Activated CD4-positive, alpha-beta T cell treated with anti-CD3 and anti-CD28 coated beads for 24 hours (primary cell): ENCODE measurements at places on chromosomes 3 and 15.

DNA sequence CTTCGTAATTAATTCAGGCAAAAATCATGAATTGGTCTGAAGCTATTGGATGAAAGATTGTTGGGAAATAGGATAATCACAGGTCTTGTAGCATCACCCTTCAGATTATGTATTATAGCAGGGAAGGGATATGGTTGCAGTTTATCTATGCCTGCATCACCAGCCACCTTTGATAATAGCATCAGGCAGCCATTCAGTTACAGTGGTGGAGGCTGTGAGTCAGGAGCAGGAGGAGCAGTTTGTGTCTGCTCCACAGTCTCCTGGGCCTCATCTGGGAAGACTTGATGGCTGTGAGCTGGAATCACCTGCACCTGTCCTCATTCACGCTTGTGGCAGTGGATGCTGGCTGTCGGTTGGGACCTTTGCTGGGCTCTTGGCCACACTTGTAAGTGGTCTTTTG is 104.3 kb upstream of the PLXNA1 start:
- DNase-seq: no peak

DNA sequence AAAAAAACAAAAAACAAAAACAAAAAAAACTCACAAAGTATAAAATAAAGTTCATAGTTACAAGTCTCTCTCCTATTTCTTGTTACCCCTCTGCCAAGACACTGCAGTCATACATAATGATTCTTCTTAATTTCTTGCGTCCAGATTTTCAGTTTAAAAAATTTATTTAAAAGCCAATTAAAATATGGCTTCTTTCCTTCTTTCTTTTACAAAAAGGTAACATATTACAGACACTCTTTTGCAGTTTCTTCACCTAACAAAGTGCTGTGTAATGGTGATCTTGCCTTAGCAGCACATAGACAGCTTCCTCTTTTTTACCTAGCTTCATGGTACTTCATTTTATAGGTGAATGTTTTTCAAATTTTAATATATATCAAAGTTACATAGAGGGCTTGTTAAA is 136.1 kb upstream of the SGO1 start:
- DNase-seq: no peak

DNA sequence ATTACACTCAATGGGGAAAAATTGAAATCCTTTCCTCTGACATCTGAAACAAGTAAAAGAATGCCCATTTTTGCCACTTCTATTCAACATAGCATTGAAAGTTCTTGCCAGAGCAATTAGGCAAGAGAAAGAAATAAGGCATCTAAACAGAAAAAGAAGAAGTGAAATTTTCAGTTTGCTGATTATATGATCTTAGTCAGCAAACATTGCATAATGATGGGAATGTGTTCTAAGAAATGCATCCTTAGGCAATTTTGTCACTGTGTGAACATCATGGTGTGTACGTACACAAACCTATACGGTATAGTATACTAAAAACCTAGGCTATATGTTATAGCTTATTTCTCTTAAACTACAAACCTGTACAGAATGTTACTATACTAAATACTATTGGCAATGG is 278.0 kb downstream of the CGGBP1 start:
- no peak for DNase-seq

- DNase-seq: no peak
Measured at GRCh38 chr3:189344996-189345395, 173.2 kb downstream of the TPRG1 start.

DNA sequence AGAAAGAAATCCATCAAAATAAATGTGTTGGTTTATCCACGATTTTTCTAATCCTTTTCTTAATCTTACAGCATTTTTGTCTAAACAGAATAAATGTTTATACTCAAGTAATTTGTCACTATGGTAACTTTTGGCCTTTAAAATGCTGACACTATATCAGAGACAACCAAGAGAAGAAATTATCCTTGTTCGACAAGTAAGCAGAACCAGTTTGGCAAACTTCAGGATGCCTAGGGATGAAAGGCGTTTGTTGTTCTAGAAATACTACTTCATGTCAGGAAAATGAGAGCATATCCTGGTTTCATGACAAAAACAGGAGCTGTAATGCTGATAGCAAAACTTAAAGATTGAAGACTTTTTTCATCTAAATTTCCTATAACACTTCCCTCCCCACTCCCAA is 308.0 kb upstream of the ATP11B start:
- no peak for DNase-seq

- DNase-seq: no peak
Measured at GRCh38 chr3:43794776-43795175, 104.0 kb downstream of the ABHD5 start.

GRCh38 chr3:138846262-138846791 is 11.6 kb upstream of the PIK3CB start:
- no peak for DNase-seq

DNA sequence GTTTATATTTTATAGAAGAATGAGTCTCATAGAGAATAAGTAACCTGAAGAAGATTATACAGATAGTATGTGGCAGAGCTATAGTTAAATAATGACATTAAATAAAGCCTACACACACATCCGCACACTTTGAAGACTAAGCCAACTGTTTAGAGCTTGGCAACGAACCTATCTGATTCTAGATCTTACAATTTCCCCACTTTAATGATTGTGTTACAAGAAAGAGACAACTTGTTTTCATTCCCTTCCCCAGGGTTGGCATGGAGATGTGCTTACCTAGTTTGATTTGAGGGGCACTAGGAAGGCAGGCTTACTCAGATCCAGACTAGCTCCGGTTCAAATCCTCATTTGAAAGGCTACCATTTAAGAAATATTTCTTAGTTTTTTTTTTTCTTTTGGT is 61.9 kb upstream of the CBLB start:
- no peak for DNase-seq

DNA sequence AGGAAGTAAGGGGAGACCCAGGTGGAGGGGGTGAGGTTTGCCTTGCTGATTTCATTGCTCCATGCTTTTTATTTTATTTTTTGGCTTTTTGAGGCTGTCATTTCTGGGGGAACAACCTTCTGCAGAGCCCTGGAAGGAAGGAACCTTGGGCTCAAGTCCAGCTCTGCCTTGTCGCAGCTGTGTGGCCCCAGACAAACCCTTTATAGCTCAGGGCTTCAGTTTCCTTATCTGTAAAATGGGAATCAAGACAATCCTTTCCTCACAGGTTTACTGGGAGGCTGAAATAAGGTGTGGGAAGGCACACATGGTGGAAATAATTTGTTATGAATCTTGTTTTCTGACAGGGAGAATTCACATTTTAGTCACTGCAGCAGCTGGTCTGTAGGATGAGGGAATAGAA is 45.4 kb upstream of the CTSH start:
- DNase-seq: no peak

DNA sequence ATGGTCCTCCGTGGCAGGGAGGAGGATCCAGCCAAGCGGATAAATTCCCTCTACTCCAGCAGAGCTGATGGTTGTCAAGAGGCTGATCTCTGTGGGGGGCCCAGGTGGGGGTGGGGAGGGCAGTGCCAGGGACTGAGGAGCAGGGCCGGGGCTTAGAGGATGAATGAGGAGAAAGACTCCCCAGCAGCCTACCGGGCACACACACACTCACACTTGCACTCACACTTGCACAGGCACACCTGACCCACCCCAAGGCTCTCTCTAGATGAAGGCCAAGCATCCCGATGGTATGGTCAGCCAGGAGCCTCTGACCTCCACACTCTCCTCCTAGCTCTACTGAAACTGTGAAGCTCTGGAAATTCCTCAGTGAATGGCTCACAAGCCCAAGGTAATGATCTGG is 131.3 kb upstream of the PRR20G start:
- no peak for DNase-seq

DNA sequence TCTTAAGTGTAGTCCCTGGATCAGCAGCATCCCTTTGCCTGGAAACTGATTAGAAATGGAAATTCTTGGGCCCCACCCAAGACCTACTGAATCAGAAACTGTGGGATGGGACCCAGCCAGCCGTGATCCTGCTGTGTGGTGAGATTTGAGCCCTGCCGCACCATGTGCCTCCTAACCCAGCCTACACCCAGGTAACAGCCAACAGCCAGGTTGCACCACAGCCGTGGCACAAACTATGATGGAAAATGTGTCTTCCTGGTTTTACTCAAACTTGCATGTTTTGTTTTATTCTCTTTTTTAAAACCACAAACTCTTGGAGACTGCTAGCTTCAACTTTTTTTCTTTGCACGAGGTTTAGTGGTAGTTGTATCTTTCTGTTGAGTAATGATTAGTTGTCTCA is 2.6 kb downstream of the LIMD1 start:
- DNase-seq: no peak

DNA sequence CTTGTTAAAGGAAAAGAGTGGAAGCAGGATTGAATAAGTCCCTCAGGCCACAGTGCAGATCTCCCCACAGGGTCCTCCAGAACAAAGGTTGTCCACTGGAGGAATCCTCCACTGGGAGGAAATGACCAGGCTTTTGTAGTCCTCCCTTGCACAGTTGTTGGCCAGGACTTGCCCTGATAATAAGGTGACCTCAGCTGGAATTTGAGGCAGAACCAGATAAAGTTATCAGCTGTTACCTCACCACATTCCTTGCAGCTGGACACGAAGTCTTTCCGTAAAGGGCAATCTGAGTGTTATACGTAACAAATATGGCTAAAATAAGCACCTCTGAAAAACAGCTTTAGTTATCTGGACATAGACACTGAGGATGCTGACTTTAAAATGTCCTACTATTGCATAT is 83.5 kb upstream of the NAALADL2 start:
- no peak for DNase-seq

GRCh38 chr3:24067483-24067882 is 122.4 kb downstream of the NR1D2 start:
- no peak for DNase-seq

DNA sequence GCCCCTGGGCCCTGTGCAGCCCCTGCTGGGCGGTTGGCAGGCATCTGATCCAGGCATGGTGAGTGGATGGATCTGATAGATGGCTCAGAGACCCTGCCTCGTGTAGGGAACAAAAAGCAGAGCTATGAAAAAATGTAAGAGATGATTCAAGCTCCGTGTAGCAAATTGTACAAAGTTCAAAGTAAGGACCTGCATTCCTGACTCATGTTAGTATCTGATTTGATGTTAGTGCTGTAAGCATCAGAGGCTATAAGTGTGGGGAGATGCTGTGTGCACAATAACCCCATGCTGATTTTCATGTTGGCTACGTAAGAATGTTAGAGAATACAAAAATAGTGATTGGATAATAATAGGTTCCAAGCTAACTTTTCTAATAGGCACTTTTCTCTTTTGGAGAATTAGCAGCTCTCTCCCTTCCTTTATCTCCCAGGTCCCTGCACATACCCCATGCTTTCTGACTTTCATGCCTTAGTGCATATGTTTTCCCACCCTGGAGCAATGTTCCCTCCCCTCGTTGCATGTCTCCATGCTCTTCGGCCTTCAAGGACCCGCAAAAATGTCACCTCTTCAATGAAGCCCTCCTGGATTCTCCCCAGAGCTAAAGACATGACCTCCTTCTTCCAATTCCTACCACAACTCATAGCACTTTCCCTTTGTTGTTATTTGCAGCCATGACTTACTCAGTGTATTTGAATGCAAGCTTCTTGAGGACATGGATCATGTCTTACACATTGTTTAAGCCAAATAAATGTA is 1.6 kb downstream of the CCR9 start:
- DNase-seq: no peak

GRCh38 chr15:78282324-78282723 is 17.1 kb downstream of the SKIC8 start:
- no peak for DNase-seq

DNA sequence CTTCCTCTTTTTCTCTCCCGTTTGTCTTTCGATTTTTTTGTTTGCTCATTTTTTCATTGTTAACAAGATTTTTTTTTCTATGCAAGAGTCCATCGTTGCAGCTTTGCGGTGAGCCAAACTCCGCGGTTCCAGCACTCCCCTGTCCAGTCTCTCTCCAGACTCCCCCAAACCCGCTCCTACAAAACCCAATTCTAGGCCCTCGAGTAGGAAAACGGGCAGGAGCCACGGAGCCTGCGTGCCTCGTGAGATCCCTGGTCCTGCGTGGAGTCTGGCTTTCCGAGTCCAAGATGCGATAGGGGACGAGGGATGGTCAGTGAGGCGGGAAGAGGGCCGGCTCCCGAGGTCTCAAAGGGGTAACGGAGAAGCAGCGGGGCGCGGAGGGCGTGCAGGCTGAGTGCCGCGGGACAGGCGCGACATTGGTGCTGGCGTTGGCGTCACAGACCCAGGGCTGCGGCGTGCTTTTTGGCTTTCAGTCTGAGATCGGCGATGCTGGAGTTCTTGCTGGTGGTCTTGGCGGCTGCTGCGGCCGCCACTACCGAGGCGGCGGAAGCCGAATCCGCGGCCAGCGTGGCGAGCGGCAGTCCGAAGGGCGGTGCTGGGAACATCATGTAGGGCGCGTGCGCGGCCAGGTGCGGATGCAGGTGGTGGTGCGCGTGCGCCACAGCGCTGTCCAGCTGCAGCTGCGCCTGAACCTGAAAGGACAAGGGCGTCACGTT is 8.5 kb downstream of the SHOX2 start:
- DNase-seq: peak; percentile 50

- DNase-seq: no peak
Measured at GRCh38 chr3:12439161-12439940, 44.9 kb upstream of the TSEN2 start.

DNA sequence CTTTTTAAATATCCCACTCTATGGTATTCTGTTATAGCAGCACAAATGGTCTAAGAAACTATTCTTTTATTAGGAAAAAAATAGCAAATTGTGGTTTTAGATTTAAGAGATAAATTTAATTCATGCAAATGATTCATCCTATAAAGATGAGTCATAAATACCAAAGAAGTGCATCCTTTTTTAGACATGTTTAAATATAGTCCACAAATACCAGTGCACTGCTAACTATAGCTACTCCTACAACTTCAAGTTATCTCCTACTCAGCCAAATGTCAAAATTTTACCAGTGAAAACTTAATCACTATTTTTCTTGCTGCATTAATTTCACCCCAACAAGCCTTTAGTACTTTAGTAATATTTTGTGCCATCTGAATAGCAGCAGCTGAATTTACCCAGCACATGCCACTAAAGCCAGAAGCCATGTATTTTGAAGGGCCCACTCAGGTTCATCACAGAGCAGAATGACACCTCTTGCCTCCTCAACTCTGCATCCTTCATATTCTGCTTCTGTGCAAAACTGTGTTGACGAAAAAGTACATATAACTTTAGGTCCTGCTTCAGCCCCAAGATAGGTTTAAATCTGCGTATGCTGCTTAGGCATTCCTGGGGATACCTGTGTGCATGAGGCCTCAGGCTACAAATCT is 24.9 kb downstream of the CX3CR1 start:
- no peak for DNase-seq

GRCh38 chr3:27345959-27346865 is 23.0 kb downstream of the NEK10 start:
- no peak for DNase-seq

DNA sequence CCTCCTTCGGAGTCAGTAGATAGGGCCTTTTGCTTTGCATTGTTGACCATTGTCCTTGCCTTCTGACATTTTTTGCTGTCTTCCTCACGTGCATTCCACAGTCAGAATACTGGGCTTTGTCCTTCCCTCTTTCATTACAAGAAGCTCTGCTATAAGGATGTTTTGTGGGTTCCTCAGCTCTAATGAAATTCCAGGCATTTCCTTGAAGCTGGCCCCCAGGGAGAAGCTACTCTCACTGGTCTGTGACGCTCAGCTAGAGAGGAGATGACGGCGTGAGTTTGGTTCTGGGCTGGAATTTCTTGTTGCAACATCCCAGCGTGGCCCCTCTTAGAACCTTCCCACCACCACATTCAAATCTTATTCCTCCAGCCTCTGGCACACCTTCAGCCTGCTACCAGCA is 210.2 kb downstream of the TJP1 start:
- DNase-seq: no peak
